Stimulated activated CD4-positive, alpha-beta T cell treated with anti-CD3 and anti-CD28 coated beads, Interleukin-12 subunit alpha, Interleukin-12 subunit beta, amount 100 ng/mL, for 48 hours (primary cell): ENCODE measurements at places on chromosomes 16 and 17.

GRCh38 chr17:74485841-74486240 lies 19.4 kb downstream of the CD300A start:
- no peak for DNase-seq

GRCh38 chr17:19338031-19338990 lies 24.2 kb downstream of the B9D1 start:
- peak; percentile 60 for DNase-seq

GRCh38 chr16:68790944-68791343 lies 52.4 kb upstream of the TANGO6 start:
- DNase-seq, result no peak

DNA sequence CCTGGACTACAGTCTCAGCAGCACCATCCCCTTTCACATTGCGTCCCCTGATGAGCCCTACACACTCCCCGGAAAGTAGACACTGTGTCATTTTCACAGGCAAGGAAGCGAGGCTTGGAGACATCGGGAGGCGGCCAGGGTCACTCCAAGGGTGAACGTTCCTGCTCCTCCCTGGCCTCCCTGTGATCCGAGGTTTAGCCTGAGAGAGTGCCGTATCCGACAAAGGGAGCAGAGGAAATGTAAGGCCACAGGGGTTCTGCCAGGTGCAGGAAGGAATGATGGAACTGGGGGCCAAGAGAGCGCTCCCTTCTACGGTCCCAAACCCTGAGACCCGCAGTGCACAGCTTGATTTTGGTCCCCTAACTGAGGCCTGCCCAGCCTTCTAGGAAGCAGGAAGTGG lies 8.0 kb upstream of the PIK3R6 start:
- DNase-seq, result no peak

DNA sequence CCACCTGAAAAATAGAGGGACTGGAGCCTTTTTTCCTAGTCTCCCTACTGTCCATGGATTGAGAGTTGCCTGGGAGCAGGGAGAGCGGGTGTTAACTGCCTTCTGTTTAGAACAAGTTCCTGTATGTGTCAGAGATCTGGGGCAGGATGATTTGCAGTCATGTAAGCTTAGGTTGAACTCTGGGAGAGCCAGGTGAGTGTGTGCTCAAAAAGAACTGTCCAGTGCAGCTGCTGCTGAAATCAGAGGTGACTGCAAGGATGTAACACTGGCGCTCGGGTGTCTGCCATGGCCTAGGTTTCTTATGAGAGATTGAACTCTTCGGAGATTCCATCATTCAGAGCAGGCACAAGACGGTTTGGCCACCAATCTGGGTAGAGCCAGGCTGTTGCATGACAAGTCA lies 432.5 kb downstream of the CDH13 start:
- no peak for DNase-seq

DNA sequence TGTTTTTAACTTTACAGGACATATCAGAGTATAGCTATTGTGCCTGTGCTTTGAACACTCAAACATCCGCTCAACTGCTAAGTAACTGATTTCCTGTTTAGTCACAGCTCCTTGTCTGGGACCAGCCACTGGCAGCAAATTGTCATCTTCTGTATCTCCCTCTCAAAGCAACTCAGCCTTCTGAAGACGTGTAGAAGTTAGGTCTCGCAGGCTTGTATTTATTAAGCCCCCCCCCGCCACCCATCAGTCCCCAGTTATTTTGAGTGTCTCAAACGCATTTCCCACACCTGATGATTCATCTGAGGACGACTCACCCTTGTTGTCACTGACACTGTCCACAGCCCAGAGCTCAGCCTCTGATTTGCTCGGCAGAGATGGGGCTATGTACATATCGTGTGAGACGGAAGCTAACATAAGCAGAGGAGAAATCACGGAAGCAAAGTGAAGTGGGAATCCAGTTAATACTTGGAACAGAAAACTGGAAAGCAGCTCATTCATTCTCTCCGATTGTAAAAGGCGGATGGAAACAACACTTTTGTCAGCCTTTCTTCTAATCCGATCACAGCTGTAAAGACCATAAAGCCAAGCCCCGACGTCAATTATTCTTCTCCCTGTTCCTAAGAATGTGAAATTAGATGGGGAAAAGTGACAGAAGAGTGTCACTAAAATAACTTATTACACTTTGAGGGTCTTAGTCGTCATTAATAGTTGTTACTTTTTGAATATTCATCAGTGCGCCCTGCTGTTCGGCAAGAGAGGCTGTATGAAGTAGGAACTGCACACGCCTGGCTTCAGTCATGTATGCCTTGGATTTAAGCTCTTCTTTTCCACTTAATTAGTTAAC lies 64.2 kb downstream of the PITPNC1 start:
- DNase-seq, result peak; percentile 54

- DNase-seq, result no peak
These were observed 1.5 kb downstream of the AMZ2 start for GRCh38 chr17:68249354-68249765.

GRCh38 chr17:34173241-34173640 lies 81.8 kb upstream of the CCL2 start:
- DNase-seq, result no peak

DNA sequence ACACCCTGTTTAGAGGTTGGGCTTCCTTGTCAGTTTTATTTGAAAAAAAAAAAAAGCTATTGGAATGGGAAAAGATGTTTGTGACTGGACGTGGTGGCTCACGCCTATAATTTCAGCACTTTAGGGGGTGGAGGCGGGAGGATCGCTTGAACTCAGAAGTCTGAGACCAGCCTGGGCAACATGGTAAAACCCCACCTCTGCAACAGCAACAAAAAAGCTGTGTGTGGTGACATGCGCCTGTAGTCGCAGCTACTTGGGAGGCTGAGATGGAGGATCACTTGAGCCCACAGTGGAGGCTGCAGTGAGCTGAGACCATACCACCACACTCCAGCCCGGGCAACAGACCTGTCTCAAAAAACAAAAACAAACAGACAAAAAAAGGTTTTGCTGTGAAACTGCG lies 66.1 kb upstream of the SIAH1 start:
- DNase-seq, result no peak

DNA sequence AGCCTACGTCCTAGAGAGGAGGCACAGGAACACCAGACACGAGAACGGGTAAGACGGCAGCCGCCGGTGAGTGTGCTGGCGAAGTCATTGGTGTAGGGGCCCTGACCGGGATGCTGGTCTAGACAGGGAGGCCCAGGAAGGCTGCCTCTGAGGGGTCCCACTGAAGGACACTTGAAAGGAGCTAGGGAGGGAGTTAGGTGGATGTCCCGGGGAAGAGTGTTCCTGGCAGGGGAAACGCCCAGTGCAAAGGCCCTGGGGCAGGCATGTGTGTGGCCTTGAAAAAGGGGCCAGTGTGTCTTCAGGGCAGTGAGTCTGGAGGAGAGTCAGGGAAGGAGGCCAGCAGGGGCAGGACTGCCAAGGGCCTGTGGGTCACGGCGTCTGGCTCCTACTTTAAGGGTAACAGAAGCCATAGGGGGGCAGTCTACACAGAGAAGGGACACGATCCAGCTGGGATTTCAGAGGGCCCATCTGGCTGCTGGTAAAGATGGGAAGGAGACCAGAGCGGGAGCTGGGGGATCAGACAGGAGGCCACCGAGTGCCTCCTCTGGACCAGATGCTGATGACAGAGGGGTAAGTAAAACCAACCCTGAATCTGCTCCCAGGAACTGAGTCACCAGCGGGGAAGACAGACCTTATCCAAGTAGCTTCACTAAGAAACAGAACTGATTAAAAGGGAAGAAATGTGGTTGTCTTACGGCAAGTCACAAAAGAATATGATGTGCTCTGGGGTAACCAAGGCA lies 115.9 kb downstream of the LITAF start:
- DNase-seq, result no peak

DNA sequence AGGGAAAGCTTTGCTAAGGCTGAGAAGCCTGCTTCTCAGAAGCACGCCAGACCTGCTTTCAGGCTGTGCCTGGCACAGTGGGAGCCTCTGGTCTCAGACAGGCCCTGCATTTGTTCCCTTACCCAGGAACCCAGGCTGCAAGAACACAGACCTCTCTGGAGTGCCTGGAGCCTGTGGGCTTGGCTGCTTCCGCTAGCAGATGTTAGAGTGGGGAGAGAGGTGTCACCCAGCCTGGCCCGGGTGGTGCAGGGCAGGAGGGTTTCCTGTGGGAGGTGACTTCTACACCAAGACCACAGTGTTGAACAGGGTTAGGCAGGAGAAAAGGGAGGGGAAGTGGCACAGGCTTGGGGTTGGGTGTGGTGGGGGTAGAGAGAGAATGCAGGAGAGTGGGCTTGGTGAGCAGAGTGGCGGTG lies 35.8 kb upstream of the ADGRG1 start:
- DNase-seq, result peak; percentile 42

GRCh38 chr17:8572764-8573163 lies 57.8 kb downstream of the MYH10 start:
- no peak for DNase-seq

DNA sequence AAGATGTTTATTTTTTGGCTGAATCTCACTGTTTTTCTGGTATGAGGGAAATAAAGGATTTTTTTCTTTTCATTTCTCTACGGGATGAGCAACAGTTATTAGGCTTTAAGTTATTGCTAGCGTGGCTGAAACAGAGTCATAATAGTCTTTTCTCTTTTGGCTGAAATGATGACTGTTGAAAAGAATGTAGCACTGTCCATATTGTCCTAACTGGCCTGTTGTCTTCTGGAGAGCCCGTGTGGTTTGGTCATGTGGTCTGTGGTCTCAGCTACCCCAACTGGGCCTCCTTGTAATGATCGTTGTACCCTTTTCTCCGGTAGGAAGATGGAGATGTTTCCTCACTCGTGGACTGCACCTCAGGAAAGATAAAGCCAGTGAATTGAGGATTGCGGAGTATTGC lies 36.6 kb downstream of the EPN2 start:
- no peak for DNase-seq

DNA sequence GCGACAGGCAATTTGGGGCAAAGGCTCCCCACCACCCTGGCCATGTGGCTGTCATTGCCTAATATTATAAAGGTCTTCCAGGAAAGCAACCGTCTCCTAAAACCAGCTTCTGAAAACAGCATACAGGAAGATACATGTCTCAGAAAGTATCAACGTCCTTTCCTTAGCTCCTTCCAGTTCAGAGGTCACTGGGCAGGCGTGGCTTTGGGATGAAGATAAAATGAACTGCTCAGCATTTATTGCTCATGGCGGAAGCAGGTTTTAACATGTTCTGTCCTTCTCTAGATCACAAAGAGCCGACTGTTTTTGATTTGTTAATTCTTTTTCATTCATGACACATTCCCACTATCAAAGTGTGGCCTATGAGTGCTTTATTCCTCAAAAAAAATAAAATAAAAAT lies 8.0 kb downstream of the CFAP20 start:
- no peak for DNase-seq
